A549 treated with DMSO at 1 μM for 4 hours (cell line): ENCODE measurements at places on chromosomes 7 and 10. TPM values are rescaled to one million over a fixed set of nuclear protein-coding genes. Genes with fewer than 3 reads are reported as not detected.

DNAH11 gene
- total RNA-seq, result 0.02 to 0.26 TPM (median 0.10 TPM) in 5 replicates

LIPA gene
- 41.8 to 56.8 TPM (median 51.2 TPM) in 5 replicates for total RNA-seq

LIPN gene
- not detected in 5 replicates for total RNA-seq

PIK3AP1 gene
- total RNA-seq, result 0.62 to 0.92 TPM (median 0.71 TPM) in 5 replicates

NPSR1 gene
- total RNA-seq, result not detected in 5 replicates

IDI2 gene
- total RNA-seq, result 0.06 to 0.17 TPM in 2 of 5 replicates, not detected in the others

SPDYE5 gene
- not detected in 5 replicates for total RNA-seq
